ENCODE measurements at places on chromosomes 12 and 14. TPM values are rescaled to one million over a fixed set of nuclear protein-coding genes. Genes with fewer than 3 reads are reported as not detected.

Gene SLC6A15
- total RNA-seq: not detected

Gene EML5
- 1.4 TPM for total RNA-seq

Gene CACNA1C
- 0.16 TPM for total RNA-seq

Gene CEBPE
- 1.6 TPM for total RNA-seq

Gene STAB2
- not detected for total RNA-seq

Gene WNT5B
- total RNA-seq: not detected

Gene RERGL
- not detected for total RNA-seq

Gene POLR3B
- total RNA-seq: 7.3 TPM

DNA sequence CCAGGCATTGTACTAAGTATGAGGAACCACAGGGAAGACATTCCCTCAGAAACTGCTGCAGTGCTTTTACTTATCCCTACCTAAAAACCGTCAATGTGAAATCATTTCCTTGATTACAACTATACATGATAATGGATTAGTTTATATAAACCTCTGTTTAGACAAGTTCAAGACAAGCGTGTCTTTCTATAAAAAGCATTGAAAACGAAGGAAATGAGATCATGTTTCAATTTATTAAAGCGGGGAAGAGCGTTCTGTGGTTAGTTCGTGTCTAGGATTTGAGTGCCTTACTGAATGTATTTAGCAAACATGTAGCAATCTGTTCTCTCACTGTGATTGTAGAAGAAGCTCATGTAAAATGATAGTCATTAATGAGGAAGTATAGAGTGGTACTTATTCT is 37.5 kb downstream of the GALC start:
- DNase-seq: no peak

DNA sequence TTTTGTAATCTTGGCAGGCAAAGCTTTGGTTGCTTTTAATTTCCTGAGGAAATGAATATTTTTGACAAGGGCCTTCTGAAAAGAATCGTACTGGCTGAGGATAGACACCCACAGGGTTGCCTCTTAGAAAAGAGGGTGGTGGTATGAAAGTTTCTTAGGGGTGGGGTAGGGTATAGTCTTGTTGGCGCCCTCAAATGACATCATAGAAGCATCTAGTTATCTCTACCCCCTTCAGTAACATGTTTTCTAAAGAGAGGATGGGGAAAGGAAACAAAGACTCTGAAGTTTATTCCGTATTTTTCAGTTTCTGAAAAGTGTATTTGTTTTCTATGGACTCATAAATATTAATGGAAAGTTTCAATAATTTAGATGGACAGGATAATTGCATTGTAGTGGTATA is 13.7 kb downstream of the PRKCH start:
- DNase-seq: peak; percentile 61

DNA sequence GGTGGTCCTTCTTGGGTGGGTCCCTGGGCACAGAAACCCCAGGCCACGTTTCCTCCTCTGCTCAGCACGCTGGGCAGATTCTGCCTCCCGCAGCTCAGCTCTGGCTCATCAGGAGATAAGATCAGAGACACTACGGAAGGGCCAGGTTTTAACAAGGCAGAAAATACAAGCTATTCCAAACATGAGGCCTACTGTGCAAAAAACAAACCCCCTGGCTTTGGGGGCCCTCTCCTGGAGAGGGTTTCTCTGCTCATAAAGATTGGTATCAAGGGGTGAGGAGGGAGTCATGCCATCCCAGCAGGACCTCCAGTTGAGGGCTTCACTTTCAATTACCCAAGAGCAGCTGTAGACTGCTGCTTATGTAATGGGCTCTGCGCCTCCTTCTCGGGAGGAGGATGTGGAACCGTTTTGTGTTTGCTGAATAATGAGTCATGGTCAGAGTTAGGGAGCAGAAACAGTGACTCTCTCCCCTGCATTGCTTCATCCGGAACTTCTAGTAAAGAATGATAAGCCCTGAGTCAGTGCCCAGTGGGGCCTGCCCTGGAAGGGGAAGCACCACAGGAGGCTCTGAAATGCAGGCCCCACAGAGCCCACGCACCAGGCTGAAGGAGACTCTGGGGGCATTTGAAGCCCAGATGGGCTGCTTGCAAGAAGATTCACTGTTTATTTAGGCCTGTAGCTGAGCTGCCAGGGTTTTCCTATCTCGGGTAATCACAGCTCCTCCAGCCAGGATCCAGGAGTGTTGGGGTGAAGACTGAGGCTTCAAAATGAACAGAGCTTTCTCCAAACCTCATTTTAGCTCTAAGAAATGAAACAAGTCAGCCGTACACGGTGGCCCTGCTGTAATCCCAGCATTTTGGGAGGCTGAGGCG is 79.3 kb downstream of the SSPN start:
- no peak for DNase-seq

DNA sequence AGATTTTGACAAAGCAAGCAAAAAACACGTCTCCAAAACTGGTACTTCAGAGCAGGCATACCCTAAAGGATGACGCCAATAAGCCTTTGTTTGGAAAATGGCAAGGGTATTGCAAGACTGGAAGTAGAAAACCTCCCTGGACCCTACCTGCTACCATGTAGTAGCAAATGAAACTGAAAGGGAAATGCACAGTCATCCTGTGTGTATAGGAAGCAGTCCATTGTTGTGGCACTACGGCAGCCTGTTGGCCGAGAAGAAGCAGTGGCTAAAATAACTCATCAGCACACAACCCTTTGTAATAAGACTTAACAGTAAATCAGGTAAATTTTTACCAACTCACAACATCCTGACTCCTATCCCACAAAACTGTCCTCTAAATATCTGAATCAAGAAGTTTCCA is 386.4 kb downstream of the RGS6 start:
- DNase-seq: no peak

DNA sequence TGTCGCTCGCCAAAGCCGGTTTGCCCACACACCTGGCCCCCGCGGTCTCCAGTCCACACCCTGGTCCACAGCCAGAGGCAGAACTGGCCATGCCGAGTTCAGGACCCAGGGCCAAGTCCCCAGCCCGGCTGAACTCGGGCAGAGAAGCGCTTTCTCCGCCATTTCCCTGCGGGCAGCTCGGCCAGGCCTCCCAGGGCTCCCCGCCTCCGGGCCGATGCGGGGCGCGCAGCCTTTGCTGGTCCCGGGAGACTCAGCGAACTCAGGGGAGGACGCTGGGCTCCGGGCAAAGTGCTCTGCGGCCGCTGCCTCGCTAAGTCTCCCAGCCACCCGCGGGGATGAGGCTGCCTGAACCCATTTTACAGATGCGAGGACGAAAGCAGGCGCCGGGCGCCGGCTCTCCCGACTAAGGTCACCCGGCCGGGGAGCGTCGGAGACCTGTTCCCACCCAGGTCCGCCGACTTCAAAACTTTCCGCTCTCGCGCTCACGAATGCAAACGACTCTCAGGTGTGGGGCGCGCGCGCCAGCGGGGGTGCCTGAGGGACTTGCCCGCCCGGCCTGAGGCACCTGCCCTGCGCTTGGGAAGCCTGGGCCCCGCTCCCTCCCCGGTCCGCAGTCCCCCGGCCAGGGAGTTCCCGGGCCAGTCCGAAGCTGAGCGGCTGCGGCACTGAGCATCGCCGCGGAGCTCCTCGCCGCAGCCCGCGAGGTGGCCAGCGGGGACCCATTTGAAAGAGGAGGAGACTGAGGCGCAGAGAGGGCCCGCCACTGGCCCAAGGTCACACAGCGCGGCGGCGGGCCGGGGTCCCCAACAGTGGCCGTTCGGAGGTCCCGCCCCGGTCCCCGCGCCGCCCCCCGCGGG is 627 bp downstream of the TESC start:
- no peak for DNase-seq

DNA sequence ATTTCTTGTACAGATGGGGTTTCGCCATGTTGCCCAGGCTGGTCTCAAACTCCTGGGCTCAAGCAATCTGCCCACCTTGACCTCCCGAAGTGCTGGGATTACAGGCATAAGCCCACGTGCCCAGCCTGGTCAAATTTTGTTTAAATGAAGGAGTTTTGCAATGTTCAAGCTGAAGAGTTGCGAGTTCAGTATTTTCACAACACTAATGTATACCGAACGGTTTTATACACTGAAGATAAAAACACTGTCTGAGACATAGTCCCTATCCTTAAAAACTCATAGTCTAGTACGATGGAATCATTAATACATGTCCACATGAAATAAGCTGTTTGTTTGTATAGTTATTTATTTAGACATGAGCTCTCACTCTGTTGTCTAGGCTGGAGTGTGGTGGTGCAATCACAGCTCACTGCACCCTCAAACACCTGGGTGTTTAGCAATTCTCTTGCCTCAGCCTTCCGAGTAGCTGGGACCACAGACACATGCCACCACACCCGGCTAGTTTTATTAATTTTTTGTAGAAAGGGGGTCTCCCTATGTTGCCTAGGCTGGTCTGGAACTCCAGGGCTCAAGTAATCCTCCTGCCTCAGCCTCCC is 15.4 kb downstream of the TRAPPC6B start:
- DNase-seq: no peak

DNA sequence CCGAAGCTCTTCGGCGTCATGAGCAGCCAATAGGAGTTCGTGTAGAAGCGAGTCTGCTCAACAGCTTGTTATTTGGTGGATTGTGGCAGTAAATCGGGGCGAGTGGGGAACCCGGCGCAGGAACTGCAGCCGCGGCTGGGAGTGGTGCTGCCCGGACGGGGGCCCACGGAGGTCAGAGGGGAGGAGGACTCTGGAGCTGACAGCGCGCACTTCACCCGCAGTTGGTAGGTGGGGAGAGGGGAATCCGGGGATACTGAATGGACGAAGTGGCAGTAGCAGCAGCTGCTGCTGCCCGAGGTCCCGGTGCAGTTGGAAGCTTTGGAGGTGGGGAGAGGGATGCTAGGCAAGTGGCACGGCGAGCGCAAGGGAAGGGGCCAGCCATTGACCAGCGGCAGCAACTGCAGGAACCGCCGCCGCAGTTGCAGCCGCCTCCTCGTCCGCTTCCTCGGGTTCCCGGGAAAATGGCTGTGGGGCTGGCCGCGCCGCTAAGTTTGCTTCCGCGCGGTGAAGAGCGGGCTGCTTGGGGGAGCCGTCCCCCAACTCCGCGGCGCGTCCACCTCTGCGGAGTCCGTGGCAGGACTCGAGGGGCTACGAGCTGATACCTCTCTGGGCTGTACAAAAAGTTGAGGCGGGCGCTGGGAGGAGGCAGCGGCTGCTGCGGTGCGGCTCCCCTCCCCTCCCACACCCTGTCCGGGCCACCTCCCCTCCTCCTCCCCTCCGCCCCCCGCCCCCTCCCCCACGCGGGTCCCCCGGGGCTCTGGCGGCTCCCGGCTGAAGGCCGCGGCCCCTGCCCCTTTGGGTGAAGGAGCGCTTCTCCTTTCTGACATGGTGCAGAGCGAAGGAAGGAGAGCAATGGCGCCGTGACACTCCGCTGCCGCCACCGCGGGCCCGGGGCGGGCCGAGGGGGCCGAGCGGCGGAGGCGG is at the start of gene ARID4A:
Gene ARID4A, plus strand, starts transcription at position 79 of the 924 bp plus-strand sequence. CDS start 1,300 bp downstream, outside the sequence.
- peak; percentile 27 for DNase-seq
